ENCODE measurements at places on chromosomes 6 and 20. TPM values are rescaled to one million over a fixed set of nuclear protein-coding genes. Genes with fewer than 3 reads are reported as not detected.

- no peak for DNase-seq
- peaks cover 67% of the 10 kb centered on the region for H3K36me3 ChIP-seq
- H3K27ac ChIP-seq = peak overlapping the region; percentile 74
- H3K4me1 ChIP-seq = peaks cover 52% of the 10 kb centered on the region
- H3K27me3 ChIP-seq = no peaks in the 10 kb centered on the region
These were observed 30.5 kb downstream of the NFATC2 start for GRCh38 chr20:51511861-51512619.

DNA sequence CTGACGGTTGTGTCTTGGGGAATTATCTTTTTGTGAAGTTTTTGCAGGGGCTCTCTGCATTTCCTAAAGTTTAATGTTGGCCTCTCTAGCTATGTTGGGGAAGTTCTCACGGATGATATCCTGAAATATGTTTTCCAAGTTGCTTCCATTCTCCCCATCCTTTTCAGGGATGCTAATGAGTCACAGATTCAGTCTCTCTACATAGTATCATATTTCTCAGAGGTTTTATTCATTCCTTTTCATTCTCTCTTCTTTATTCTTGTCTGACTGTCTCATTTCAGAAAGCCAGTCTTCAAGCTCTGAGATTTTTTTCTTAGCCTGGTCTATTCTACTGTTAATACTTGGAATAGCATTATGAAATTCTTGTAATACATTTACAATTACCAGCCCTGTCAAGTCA, 61.3 kb downstream of the UNC5CL start:
- H3K4me3 ChIP-seq = no peak overlapping the region
- no peak for DNase-seq
- H3K27me3 ChIP-seq = peaks cover 67% of the 10 kb centered on the region
- no peaks in the 10 kb centered on the region for H3K4me1 ChIP-seq

DNA sequence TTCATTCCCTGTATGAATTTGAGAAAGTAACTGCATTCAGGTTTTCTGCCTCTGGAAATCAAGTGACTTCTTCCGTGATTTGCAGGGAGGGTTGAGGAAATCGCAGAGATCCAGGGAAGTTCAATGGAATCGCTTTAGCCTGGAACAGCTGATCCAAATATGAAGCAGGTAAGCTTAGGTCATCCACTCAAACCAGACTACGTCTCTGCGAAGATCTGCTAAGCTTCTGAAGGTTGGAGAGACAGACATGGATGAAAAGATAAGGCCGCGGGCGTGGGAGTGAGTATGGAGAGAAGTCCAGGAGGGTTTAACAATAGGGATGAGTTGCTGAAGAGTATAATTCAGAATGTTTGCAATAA, 34.2 kb upstream of the BTN3A2 start:
- H3K36me3 ChIP-seq = peaks cover 3% of the 10 kb centered on the region
- no peak for DNase-seq
- H3K4me1 ChIP-seq = peaks cover 49% of the 10 kb centered on the region
- H3K4me3 ChIP-seq = peak overlapping the region; percentile 86

DNA sequence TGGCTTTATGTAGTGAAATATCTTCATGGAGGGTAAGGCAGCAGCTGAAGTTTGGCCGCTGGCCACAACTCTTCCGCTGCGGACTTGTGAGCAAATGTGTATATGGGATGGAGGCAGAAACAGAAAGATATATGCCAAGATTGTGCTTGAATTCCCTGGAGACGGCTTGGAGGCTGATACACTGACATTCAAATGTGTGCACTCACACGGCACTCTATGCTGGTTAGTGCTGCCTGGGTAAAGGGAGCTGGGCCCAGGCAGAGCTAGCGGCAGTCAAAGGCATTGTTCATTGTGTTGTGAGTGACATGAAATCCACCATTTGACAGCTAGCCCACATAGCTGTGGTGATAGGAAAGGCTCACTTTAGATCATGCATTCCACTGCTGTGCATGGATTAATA, 202.7 kb downstream of the CLIC5 start:
- peaks cover 2% of the 10 kb centered on the region for H3K36me3 ChIP-seq
- no peaks in the 10 kb centered on the region for H3K4me1 ChIP-seq
- peaks cover 3% of the 10 kb centered on the region for H3K27me3 ChIP-seq
- DNase-seq = no peak
- H3K27ac ChIP-seq = no peak overlapping the region
- no peak overlapping the region for H3K4me3 ChIP-seq

DNA sequence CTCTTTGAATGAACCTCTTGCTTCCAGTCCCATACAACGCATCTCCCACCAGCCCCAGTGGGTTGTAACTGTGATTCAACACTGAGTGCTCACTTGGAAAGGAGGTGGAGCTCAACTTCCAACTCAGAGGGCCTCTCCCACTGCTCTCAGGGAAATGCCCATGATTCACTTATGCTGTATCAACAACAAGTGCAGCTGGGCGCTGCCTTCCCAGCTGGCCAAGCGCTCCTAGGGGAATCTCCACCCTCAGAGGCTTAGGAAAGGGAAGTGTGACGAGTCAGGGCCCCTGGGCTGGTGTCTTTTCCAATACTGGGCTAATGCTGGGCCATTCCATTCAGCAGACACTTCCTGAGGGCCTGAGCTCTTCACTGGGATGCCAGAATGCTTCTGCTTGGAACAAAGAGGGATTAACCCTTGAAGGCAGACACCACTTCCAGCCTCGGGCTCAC, 8.1 kb upstream of the OCSTAMP start:
- no peaks in the 10 kb centered on the region for H3K36me3 ChIP-seq
- no peak overlapping the region for H3K27ac ChIP-seq
- no peak for DNase-seq
- peaks cover 37% of the 10 kb centered on the region for H3K4me1 ChIP-seq
- no peak overlapping the region for H3K4me3 ChIP-seq
- H3K27me3 ChIP-seq = no peaks in the 10 kb centered on the region

Gene MAS1
- not detected for total RNA-seq

Gene APMAP
- total RNA-seq = 64.6 TPM

Gene MYLK2
- total RNA-seq = 0.31 TPM

Gene SIGLEC1
- 0.25 TPM for total RNA-seq

Gene XKR7
- not detected for total RNA-seq

Data from activated naive CD8-positive, alpha-beta T cell treated with anti-CD3 and anti-CD28 coated beads, Interleukin-2, amount 10 ng/mL, durations not matched to agents 7 days and 5 days (primary cell).